Right renal cortex interstitium (tissue), 3 donors: ENCODE measurements at places on chromosomes 3 and 15.

DNA sequence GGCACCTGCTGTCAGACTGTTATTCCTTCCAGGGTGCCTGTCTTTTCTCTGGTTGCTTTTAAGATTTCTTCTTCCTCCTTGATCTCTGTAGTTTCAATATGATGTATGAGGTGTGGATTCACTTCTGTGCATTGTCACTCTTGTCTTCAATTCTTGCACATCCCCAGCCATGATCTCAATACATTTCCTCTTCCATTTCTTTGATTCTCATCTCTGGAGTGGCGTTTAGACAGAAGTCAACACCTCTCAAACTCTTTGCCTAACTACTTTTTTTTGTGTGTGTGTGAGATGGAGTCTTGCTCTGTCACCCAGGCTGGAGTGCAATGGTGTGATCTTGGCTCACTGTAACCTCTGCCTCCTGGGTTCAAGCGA, 224.4 kb upstream of the LYSMD4 start:
- no peak for DNase-seq

- no peak for DNase-seq
Measured at GRCh38 chr3:105616374-105617121, 249.8 kb downstream of the ALCAM start.

GRCh38 chr3:63405882-63406281, 127.8 kb downstream of the SYNPR start:
- DNase-seq, result no peak

- no peak for DNase-seq
Measured at GRCh38 chr3:52323526-52324295, 7.6 kb downstream of the DNAH1 start.

DNA sequence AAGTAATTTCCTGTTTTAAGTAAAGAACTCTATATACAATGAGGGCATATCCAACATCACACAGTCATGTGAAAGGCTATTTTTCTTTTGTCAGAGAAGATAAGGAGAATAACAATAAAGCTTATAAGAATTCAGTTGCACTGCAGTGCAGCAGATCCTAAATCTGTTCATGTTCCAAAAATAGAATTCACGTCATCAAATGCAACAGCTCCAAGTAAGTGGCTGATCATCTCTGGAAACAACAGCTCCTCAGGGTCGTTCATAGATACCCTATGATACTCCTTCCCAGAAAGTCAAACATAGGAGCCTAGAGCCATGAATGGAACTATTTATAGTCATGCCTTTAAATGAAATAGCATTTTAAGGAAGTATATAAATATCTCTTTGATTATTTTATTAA, 100.2 kb downstream of the FMN1 start:
- no peak for DNase-seq

- no peak for DNase-seq
Measured at GRCh38 chr3:138513090-138513843, 78.9 kb downstream of the ESYT3 start.

DNA sequence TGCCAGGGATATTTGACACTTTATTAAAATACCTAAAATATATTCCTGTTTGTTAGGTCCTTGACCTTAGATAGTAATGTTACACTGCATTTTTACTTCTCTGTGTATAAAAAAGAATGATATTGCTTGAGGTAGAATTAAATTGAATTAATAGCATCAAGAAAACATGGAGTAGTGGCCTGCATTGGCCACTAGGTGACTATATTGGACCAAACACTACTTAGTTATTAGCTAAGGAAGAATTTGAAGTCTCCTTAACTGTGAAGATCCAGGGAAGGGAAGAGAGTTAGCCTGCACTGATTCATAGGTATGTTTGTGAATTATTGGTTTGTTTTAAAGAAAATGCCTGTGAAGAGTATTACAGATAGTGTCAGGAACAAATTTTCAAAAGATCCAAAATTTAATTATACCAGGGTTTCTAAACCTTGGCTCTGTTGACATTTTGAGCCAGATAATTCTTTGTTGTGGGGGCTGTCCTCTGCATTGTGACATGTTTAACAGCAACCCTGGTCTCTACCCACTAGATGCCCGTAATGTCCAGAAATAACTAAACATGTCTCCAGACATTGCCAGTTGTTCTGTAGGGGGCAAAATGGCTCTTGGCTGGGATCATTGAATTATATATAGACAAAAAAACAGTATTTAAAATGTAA, 103.6 kb upstream of the THSD4 start:
- no peak for DNase-seq
